M059J (cell line): ENCODE measurements at places on chromosomes 12 and 14. TPM values are rescaled to one million over a fixed set of nuclear protein-coding genes. Genes with fewer than 3 reads are reported as not detected.

- peak; percentile 92 for DNase-seq
Measured at GRCh38 chr14:54606631-54607133, 39.8 kb downstream of the SAMD4A start.

DNA sequence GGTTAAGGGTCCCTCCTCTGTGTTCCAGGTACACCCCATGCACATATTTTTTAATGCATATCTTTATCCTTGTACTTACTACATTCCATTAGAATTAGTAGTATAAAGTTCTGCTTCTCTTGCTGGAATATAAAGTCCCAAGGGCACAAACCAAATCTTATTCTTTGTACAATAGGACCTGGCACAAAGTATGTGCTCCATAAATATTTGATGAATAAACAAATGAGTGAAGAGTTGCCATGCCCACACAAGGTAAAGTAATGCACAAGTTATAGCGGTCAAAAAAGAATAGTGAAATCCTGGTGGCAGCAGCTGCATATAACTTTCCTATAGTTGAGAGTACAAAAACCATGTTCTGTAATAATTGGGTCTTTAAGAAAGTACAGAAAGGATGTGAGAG, 82.1 kb upstream of the BMP4 start:
- DNase-seq: no peak

DNA sequence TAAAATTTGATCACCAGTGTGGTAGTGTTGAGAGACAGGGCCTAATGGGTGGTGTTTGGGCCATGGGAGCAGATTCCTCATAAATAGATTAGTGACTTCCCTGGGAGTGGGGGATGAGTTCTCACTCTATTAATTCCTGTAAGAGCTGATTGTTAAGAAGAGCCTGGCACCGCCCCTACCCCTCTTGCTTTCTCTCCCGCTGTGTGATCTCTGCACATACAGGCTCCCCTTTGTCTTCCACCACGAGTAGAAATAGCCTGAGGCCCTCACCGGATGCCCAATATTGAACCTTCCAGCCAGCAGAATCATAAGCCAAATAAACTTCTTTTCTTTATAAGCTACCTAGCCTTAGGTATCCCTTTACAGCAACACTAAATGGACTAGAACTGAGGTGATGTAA, 31.9 kb upstream of the CAND1 start:
- DNase-seq: peak; percentile 8

GRCh38 chr14:53430870-53431269, 277.7 kb upstream of the DDHD1 start:
- DNase-seq: no peak

GRCh38 chr14:93381644-93382043, 34.7 kb downstream of the COX8C start:
- DNase-seq: no peak

DNA sequence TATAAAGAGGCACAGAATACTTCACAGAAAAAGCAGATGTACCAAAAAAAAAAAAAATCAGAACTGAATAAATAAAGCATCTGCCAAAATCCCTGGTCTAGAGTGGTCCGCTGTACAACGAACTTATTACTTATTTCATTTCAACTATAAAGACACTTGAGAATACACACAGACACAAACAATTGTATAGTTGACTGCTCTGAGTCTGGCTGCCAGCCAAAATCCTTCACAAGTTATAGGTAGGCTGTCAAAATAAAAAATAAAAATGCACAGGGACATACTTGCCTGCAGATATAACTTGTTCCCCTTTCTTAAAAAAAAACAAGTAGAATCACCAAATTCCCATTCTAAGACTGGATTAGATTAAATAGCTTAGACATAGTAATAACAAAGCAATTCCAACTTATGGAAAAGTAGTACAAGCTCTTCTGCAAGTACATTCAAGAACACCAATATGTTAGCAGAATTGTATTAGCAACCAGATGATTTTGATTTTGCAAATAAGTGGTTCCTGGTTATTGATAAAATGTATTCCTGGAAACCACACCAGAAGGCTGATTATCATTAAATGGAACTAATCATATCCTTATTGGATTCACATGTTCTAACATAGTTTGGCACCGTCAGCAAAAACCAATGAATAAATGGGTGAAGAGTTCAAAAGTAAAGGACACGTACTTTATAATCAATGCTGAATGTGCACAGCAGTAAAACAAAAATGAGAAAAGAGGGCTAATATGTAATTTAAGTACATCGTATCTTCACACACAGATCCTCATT, 248.5 kb downstream of the NELL2 start:
- DNase-seq: no peak

DNA sequence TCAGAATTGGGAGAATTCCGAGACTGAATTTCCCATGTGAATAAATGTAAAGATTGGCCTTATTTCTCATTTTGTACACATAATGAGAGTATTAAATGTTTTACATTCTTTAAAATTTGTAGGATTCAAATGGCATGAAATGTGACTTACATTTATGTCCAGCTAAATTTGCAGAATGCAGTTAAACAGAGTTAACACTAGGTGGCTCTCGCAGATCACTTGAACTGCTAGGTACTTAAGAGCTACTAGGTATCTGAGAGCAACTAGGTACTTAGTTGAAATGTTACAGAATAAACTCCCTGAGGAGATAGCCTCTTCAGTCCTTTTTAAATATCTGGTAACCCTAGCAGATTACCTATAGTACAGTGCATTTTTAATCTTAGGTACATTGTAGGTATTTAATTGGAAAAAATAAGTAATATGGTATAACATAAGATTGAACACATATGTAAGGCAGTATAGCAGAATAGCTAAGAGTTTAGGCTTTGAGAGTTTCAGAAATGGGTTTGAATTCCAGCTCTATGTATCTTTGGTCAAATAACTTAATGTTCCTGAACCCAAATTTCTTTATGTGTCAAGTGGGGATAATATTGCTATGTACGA, 73.8 kb downstream of the KIAA0586 start:
- DNase-seq: peak; percentile 58

- DNase-seq: no peak
Measured at GRCh38 chr12:125071456-125071855, 6.2 kb downstream of the AACS start.

The CISTR gene
- total RNA-seq: not detected in 2 replicates

The COX8C gene
- not detected in 2 replicates for total RNA-seq

The CACNA2D4 gene
- 0.15 and 0.91 TPM in 2 replicates for total RNA-seq
